ENCODE measurements at places on chromosomes 11 and 22.

- DNase-seq = no peak
These were observed 564.5 kb upstream of the ISX start for GRCh38 chr22:34501366-34501965.

DNA sequence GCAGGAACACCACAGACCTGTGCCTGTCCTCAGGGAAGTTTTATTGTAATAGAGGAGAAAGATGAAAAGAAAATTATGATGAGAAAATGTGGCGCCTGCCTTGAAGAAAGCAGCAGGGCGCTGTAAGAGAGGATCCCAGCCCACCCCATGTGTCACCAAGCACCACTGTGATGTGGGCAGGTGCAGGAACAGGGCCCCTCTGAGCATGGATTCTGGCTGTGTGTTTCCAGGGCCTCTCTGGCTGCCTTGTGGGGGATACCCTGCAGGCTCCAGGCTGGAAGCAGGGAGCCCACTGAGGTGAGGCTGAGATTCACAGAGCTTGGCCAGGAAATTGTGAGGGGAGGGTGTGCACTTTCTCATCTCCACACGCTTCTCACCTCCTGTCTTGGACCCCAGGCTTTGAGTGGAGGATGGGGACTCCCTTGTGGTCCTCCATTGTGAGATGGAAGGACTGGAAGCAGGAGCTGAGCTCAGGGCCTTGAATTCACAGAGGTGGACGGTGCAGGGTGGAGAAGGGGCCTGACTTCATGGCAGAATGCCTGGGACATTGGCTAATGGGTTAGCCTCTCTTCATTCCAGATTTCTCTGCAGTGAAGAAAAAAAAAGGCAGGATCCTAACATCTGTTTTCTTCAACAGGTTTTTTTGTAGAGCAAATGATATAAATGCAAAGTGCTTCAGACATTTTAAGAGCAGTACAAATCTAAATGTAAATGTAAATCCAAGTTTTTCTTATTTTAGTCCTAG is 246.6 kb upstream of the B3GAT1 start:
- no peak for DNase-seq

GRCh38 chr11:18485913-18486528 is 30.4 kb downstream of the LDHAL6A start:
- DNase-seq = no peak

- DNase-seq = no peak
These were observed 66.2 kb downstream of the GRIK4 start for GRCh38 chr11:120577624-120578363.

DNA sequence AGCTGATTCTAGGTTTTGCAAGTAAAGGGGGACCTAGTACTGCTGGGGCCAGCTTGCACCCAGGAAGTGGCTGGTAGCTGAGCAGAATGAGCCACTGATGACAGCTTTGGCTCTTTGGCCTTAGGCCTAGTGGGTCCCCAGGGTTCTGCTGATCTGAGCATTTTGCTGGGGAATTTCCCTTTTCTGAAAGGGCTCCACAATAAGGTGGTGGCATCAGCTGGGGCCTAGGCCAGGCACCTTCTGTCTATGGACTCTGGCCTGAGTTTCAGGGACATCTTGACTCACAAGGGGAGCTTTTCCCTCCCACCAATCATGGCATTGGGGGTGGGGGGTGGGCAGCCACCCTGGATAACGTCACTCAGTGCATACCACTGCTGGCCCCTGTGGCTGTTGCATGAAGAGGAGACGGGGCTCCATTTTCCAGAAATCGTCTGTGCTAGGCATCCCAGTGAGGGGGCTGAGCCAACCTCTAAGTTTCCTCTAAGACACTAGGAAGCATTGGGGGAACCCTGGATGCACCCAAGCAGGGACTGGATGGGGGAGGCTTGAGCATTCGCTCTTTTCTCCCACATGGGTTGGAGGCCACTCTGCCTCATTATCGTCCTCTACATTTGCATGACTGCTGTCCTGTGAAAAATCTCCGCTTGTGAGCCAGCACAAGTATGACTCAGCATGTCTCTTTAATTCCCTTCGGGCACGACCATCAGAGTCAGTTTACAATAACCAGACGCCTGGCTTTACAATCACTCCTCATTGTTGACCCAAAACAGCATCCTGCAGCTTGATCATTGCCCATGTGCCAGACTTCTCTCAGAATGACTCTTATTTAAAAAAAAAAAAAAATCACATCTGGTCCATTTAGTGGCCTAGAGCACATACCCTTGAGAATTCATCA is 145.0 kb upstream of the THY1 start:
- DNase-seq = peak; percentile 50

GRCh38 chr11:124176925-124177715 is 6.0 kb upstream of the OR10D3 start:
- DNase-seq = no peak

DNA sequence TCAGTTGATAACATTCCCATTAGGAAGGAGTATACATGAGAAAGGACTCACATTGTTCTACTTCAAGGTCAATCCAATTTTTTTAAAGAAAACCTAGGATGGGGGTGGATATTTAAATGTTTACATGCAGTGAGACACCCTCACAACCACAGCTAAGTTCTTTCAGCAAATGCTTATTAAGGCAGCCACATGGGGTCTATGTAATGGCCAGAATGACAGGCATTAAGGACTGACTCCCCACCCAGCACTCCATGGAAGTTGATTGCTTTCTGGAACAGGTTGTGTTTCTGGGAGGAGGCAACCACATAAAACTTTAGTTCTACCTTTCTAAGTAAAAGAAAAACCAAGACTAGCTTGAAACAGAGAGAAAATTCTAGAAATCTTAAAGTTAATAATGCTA is 662.0 kb upstream of the CCDC90B start:
- no peak for DNase-seq

GRCh38 chr11:95459291-95460042 is 228.5 kb upstream of the SESN3 start:
- no peak for DNase-seq

- DNase-seq = no peak
These were observed 43.5 kb downstream of the SIK2 start for GRCh38 chr11:111645657-111646316.

DNA sequence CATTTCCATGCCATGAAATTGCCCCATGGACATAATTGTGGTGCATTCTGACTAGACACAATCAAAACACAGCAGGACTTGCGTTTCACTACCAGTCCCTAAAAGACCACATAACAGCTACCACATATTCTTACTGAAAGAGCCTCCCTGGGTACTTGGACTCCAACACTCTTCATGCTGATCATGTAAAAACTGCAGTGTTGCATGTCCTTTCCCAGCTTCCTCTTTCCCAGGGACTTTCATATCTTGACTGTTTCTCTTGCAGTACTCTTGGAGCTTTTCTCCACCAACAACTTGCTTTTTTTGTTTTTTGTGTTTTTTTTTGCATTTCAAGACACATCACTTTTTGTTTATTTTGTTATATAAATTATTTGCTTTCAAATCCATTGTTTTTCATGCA is 22.9 kb downstream of the MS4A6E start:
- no peak for DNase-seq

- DNase-seq = no peak
These were observed 10.7 kb upstream of the FAM83F start for GRCh38 chr22:39984006-39984405.

- no peak for DNase-seq
These were observed 19.3 kb downstream of the SBF2 start for GRCh38 chr11:10274726-10275125.

DNA sequence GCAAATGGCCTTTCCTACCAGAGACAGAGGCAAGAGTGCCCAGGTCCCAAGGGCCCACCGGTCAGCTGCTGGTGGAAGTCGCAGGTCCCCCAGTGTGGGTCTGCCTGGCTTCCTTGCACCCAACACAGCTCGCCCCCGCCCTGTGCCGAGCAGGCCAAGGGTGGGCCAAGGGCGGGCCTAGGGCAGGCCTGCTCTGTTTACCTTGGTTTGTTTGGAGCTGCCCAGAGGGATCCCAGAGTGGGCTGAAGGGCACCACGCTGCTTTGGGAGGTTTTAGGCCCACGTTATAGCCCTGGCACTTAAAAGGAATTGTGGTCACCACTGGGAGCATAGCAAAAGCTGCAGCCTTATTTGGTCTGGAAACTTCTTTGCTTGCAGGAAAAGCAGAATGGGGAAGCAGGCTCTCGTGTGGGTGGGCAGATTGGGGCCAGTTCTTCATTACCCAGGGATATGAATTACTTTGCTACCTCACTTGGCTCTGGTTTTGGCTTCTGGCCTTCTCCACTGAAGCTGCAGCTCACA is 38.0 kb downstream of the MRGPRD start:
- DNase-seq = no peak

- no peak for DNase-seq
These were observed 12.7 kb downstream of the MRPL23 start for GRCh38 chr11:1959786-1960185.

GRCh38 chr11:81497202-81497804 is 1236.4 kb downstream of the FAM181B start:
- peak; percentile 41 for DNase-seq

GRCh38 chr22:22840780-22841179 is 46.8 kb upstream of the IGLL5 start:
- no peak for DNase-seq

DNA sequence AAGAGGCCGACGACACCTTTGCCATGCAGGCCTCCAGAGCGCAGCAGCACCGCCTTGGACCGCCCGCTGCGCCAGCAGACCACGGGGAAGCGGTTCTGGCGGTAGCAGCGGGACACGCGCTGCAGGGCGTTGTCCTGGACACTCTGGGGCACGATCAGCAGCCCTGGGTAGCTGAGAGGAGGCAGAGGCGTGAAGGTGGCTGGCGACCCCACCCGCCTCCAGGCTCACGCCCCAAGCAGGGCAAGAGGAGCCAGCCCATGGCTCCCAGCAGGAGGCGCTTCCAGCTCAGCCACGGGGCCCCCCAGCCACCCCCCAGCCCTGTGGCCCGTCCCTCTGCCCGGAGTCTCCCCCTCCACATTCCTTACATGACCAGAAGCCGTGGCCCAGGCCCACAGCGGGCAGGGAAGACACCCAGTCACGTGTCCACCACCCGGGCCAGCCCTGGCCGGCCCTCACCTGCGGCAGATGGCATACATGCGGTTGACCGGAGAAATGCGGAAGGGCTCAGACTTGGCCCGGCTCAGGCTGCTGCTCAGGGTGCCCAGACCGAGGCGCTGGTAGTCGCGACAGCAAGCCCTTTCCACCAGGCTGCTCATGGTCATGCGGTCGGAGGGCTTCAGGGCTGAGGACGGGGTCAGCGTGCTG is 15.2 kb downstream of the SBF1 start:
- DNase-seq = no peak

GRCh38 chr22:45224988-45225731 is 15.5 kb downstream of the KIAA0930 start:
- peak; percentile 40 for DNase-seq

DNA sequence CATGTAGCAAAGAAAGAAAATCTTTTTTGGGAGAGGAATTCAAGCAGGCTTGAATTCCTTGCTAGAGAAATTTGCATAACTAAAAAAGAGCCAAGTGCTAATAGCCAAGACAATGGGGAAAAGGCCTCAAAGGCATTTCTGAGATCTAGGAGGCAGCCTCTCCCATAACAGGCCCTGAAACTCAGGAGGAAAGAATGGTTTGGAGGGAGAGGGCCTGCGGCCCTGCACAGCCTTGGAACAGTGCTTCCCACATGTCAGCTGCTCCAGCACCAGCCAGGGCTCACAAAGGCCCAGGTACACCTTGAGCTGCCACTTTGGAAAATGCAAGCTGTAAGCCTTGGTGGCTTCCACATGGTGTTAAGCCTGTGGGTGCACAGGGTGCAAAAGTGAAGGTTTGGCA is 55.5 kb upstream of the TSPAN18 start:
- DNase-seq = no peak

All from retina (tissue), 1 donor.